ENCODE measurements at places on chromosomes 2 and 18.

DNA sequence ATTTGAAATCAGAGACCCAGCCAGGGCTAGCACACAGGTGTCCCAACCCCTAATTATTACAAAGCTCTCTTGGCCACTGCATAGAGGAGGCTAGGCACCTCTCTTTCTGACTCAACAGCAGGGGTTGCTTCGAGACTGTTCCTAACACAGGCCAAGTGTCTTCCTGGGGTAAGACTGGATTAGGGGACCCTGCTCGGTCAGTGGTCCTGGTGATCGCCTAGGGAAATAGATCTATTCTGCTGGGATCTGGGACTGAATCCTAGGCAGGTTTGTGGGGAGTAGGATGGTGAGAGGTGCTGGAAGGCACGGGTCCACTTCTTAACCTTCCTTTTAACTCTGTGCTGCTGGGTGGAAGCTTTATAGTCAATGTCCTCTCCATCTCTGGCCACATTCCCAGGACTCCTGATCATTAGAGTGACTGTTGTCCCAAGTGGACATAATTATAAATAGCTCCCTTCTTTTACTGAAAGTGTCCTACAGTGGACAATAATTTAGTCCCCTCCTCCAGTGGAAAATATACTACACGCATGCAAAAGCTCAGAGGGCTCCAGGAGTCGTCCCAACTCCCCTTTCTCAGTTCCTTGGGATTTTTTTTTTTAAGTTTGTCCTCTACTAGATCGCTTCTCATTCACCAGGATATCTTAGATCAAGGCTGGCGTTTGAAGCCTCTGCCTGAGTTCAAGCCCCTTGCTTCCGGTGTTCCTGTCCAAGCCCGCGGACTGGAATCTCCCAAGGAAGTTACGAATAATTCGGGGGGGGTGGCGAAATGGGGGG, 1.3 kb upstream of the TRIB2 start:
- DNase-seq, result no peak

- peak; percentile 45 for DNase-seq
These were observed 35.5 kb upstream of the CTDP1 start for GRCh38 chr18:79644006-79644665.

GRCh38 chr18:9825571-9826073, 60.2 kb upstream of the TXNDC2 start:
- peak; percentile 39 for DNase-seq

DNA sequence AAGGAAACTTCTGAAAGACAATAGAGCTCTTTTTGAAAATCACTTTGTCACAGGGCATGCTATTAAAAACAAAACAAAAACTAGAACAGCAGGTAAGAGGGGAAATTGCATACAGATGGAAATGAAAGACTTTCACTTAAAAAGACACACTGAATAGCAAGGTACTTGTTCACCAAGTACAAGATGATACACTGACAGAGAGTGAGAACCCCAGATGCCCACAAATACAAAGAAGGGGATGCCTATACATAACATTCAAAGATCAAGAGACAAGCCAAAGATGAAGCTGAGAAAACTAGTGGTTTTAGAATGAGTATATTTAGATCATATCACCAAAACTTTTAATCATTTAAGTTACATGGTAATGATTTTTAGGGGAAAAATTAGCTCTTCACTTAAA, 60.7 kb downstream of the ASXL2 start:
- no peak for DNase-seq

GRCh38 chr2:45244928-45245327, 235.7 kb upstream of the SIX2 start:
- DNase-seq, result no peak

- no peak for DNase-seq
These were observed 243.0 kb downstream of the SH3BP4 start for GRCh38 chr2:235194836-235195235.

- no peak for DNase-seq
These were observed 26.0 kb downstream of the TRABD2A start for GRCh38 chr2:84854850-84855249.

DNA sequence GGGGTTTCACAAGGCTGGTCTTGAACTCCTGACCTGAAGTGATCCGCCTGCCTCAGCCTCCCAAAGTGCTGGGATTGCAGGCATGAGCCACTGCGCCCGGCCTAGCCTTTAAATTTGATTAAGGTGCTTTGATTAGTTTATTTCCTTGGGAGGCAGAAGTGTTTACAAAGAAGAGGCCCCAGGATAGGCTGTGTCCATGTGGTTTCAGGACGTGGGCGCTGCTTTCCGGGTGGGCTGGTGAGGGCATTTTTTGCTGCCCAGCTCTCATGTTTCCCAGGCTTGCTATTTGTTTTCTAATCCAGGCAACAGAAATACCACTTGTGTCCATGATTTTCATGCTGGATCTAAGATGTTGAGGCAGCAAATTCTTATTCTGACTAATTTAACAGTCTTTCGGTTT, 124.2 kb downstream of the SH3RF3 start:
- no peak for DNase-seq

GRCh38 chr2:233360771-233361176, 6.5 kb downstream of the DGKD start:
- DNase-seq, result no peak

DNA sequence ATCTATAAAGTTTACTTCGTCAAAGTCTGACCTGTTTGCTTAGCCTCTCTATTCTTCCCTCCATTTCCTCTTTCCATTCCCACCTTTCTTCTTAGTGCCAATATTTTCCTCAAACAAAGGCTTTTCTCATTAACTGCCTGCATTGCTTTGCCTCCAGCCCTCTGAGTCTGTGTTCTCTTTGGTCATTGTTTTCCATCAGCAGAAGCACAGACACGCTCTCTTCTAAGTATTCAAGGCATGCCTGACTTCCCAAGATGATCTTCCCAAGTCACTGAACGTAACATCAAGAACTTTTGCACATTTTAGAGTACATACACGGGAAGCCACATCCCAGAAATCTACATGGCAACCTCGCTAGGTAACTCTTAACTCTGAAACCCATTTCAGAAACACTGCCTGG, 32.6 kb upstream of the ANXA4 start:
- no peak for DNase-seq

- no peak for DNase-seq
These were observed 84.9 kb upstream of the MAP4K3 start for GRCh38 chr2:39521876-39522517.

- no peak for DNase-seq
These were observed 21.1 kb downstream of the AGPS start for GRCh38 chr2:177413703-177414102.

DNA sequence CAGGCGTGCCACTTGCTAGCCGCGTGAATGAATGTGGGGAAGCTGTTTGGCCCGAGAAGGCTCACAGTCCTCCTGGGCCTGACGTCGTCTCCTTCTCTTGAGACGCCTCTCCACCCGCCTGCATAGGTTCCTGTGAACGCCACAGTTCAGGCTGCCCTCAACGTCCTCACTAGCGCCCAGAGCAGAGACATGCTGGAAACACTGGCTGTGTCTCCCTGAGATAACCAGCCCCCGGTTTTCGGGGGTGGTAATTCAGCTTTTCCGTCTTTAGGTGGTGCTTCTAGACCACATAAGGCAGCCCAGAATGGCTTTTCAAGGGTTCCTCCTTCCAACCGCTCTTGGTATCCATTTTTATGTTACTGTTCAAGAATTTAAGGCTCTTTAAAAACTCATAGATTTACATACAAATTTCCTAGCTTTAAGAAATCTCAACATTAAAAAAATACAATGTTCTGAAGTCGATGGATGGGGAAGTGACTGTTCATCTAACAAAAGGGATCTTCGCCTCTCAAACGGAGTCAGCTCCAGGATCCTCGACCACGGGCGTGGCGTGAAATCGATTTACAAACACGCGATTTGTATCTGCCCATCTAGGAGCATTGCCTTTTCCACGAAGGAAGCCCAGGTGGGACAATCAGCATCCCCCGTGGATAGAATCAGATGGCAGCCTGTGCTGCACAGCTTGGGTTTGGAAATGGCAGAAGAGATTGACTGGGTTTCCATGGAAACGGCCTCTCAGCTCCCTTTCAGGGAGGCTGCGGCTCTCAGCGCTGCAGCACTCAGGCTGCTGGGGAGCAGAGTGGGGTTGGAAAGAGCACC, 110.6 kb upstream of the PXDN start:
- no peak for DNase-seq

DNA sequence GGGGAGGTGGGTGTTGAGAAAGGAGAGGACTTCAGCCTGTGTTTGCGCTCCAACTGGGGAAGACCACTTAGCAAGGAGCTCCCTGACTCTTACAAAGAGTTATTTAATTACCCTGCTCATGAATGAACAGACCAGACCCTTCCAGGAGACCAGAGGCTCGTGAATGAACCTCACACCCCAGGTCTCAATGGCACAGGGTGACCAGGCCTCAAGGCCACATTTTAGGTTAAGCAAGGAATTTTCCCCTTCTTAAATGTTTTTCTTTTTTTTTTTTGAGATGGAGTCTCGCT, 25.3 kb downstream of the SMAD7 start:
- no peak for DNase-seq

DNA sequence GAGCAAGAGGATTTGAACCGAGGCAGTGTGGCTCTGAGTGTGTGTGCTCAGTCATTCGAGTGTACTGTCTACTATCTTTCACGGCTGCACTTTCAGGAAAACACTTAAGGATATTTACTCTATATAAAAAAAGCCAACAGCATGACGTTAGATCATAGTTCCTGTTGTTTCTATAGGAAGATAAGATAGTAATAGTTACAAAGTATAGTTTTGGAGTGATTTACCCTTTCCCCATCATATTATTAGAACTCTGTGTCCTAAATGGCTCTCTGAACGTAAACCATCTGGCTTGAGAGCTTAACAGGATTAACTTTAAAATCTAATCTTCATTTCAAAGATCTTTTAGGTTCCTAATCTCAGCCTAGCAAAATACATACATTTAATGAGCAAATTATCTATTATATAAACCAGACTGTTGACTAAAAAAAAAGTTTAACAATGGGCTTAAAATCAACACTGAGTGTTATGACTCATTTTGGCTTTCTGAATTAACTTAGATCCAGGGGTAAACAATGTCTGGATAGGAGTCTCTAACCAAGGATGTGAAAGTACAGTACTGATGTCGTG, 150.3 kb upstream of the DNMT3A start:
- DNase-seq, result no peak

DNA sequence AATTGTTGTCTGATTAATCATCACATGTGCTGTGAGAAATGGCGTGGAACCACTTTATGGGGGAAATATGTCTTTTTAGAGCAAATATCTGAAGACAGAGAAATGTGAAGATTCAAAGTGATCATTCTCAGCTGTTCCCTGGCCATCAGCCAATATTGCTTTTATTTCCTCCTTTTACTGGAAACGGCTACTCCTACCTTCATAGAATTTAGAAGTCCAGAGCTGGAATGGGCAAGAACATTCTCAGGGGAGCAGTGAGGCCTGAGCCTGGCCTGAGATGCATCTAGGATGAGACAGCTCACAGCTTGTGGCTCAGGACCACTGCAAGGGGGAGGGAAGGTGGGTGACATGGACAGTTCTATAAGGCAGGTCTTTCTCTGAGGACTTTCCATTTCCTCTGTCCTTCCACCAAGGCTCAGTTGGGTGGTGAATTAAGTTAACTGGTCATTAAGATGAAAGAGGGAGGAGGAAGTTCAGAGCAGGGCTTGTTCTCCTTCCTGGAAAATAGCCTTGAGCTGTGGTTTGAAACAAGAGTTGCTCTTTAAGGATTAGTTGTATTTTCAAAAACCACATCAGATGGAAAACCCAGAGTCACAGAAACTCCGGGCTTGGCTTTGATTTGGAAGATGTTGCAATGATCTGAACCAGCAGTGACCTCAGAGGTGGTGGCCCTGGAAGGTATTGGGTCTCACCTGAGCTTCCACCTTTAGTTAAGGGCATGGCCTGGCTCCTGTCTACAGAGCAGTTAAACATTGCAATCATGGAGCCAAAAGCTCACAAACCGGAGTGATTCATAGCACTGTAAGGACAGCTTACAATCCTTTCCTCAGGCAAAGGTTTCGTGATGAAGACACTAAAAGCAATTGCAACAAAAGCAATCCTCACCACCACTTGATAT, 144.3 kb downstream of the VAPA start:
- DNase-seq, result no peak

DNA sequence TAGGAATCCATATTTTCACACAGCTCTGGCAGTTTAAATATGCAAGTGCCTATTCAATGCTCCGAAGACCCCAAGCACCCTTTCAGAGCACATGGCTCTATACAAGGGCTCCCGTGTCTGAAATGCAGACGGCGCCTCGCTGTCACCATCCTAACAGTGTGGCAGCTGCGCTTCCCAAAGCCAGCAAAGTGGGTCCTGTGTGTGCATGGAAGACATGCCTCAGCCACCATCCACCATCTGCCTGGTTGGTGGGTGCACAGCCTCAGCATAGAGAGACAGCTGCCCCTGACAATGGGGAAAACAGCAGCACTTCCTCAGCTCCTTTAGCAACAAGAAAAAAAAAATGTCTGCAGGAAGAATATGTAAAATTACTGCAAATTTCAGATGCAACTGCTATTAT, 218.1 kb downstream of the SP3 start:
- no peak for DNase-seq

- DNase-seq, result no peak
These were observed 207.4 kb downstream of the HDAC4 start for GRCh38 chr2:239193401-239193811.
